ENCODE measurements at places on chromosomes 13 and 19.

- DNase-seq: no peak
These were observed 191.0 kb upstream of the SOX1 start for GRCh38 chr13:111875915-111876314.

DNA sequence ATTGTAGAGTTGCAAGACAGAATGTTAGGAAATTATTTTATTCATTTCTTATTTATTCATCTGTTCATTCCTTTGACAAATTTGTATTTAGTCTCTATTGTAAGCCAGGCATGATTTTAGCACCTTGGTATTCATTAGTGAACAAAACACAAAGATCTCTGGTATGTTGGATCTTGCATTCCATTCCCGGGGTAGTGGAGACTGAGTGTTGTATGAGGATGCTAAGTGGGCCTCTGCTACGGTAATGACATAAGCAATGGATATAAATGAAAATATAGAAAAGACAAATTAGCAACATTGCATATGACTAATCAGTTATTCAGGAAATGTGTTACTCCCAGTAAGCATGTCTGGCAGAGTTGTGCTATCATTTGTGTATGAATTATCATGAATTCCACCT is 449.3 kb downstream of the PCDH17 start:
- DNase-seq: no peak

DNA sequence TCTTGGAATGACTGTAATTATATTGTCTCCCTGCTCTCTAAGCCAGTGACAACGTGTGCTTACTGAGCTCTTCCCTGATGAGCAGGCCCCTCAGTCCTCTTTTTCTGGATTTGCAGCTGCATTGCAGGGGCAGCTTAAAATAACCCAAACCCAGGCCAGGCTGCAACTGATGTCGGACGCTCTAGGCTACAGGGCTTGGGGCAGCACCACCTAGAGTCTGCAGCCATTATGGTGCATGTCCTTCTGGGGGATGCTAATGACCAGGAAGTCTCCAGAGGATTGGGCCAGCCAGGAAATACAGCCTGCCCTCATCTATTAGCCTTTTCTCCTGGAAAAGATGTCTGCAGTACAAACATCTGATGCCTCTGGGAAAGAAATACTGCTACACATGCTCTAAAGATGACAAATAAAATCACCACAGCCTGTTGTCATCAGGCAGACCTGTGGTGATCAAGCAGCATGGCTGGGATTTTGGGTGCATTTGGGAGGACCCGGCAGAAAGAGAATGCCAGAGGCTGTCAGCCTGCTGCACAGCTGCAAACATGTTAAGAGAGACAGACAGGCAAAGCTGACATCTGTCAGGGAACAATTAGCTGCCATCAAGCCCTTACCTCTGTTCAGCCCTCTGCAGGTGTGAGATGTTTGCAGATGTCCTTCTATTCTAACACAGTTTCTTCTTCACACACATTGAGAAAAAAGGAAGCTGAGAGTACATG is 51.8 kb downstream of the CCDC70 start:
- no peak for DNase-seq

DNA sequence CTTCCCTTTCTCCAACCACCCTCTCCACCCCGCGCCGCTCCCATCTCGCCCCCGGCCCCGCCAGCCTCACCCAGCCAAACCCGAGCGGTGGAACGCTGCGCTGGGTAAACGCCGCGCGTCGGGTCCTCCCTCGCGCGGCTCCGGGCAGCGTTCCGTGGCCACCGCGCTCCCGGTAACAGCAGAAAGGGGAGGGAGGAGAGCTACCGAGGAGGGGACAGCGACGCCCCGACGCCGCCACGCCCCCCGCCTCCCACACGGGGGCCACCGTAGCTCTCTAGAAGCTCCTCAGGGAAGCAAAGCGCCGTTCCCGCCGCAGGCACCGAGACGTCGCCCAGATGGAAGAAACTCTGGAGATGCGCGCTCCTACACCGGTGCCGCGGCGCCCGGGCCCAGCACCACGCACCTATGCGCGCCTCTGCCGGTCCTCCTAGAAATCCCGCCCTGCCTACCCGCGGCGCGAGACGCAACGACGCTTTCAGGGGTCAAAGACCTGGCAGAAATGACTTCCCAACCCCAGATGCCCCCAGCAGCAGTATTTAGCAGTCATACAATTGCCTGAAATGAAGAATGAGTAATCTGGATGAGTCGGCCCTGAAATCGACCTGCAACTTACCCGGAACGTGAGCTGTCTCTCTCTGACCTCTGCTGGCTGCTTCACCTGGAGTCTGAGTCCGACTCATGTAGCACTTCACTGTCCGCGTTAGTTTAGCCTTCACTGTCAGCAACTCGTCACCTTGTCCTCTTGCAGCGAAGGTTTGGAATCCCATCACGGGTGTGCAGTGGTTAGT is at the start of gene RUBCNL:
Gene RUBCNL (minus strand): TSS at position 189 of the 788 bp plus-strand sequence. CDS start 14,777 bp downstream, outside the sequence.
- no peak for DNase-seq

GRCh38 chr19:17790059-17790780 is 4.7 kb upstream of the B3GNT3 start:
- no peak for DNase-seq

DNA sequence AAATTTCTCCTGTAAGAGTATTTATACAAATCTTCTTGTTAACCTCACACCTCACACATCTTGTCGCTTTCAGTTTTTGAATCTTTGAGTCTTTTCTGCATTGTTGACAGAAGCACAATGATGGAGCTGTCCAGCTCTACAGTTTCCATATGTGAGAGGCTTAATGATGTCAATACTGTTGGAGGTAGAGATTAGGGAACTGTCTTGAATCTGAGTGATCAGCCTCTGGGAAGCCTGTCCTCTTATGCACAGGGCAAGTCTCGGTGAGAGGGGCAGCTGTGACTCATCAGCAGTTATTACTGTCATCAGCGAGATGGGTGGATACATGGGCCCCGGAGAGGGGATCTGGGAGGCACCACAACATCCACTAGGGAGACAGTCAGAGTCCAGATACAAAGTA is 4.6 kb upstream of the ITGBL1 start:
- DNase-seq: no peak

- no peak for DNase-seq
These were observed 54.1 kb downstream of the GPC6 start for GRCh38 chr13:93280688-93281087.

DNA sequence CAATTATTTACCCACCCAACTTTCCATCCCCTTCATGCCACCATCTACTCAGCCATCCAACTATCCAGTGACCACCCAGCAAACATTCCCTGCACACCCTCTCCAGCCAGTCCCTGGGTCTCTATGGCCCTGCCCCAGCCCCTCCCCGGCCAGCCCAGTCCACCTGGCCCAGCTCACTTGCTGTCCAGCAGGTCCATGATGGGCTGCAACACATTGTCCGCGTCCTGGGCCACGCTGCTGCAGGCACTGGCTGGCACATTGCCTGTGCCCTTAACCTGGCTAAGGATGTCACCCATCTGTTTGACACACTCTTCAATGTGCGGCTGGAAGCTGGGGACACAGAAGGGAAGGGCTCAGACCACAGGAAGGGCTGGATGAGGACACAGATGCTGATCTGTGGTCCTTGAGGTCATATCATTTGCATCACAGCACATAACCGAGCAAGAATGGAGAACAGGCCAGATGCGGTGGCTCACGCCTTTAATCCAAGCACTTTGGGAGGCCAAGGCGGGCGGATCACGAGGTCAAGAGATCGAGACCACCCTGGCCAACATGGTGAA is 61.6 kb downstream of the UNC13A start:
- DNase-seq: no peak

DNA sequence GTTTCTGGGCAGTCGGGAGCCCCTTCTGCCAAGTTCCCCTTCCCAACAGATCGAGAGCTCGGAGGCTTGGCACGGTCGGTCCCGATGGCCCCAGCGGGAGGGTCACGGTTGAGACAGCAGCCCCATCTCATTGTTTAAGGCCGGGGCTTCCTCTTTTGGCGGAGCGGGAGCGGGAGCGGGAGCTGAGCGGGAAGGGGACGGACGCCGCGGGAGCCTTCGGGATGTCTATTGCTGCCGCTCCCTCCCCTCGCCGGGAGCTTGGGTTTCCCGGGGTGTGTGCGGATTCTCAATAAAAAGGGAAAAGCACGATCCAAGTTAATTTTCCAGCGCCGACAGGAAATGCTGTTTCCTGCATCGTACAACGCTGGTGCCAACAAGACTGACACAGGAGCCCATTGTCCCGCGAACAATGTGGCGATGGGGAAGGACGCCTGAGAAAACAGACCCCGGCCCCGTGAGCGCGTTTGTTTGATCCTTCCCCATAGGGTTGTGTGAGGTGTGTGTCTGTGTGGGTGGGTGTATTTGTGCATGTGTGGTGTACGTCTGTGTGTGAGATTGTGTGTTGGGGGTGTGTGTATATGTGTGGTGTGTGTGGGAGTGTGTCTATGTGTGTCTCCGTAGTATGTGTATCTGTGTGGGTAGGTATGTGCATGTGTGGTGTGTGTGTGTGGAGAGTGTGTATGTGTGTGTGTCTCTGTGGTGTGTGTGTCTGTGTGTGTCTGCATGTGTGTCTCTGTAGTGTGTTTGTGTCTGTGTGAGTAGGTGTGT is 36.3 kb upstream of the FLT1 start:
- DNase-seq: no peak

DNA sequence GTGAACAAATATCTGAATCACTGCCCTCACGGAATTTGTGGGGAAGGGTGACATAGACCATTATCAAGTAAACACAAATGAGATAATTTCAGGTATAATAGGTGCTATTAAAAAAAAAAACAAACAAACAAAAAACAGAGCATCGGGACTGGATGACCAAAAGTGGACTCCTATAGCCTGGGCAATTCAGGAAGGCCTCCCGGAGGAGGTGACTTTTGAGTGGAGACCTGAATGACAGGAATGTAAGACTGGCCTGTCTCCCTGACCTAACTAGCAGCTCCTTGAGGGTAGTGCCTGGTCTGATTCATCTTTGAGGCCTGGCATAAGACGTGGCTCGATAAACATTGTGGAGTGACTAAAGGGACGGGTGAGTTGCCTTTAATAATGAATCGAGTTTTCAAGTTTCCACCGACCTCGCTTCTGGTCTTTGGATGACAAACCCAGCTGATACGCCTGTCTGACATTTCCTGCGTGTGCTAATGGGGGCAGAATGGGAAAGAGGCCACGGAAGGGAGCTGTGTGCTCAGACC is 6.8 kb downstream of the KLK10 start:
- DNase-seq: no peak

GRCh38 chr13:36966404-36966803 is 32.7 kb downstream of the ALG5 start:
- DNase-seq: no peak

DNA sequence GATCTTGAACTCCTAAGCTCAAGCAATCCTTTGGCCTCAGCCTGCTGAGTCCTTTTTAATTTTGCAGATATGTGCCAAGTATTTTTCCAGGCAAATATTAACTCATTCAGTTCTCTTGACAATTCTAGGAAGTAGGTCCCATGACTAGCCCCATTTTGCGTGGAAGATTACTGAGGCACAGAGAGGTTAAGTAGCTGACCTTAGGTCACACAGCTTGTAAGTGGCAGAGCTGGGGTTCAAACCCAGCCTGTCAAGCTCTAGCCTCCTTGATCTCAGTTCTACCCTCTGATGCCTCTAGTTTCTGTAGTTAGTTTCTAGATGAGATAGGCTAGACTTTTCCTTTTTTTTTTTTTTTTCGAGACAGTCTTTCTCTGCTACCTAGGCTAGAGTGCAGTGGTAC is 18.1 kb downstream of the CYP4F22 start:
- DNase-seq: no peak

DNA sequence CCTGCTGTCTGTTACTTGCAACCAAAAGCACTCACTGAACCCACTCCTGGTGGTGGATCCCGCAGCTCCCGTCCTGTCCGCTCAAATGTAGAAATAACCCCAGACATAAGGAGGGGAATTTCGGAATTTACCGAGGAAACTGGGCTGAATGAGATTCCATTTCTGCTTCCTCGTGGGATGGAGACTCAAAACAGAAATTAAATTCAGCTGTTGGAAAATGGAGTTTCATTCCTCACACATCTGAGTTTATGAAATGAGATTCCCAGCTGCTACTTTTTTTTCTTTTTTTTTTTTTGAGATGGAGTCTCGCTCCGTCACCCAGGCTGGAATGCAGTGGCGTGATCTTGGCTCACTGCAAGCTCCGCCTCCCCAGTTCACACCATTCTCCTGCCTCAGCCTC is 44.3 kb downstream of the COLGALT1 start:
- no peak for DNase-seq

GRCh38 chr13:69092615-69093322 is 1014.9 kb upstream of the ATXN8OS start:
- DNase-seq: no peak

GRCh38 chr13:65679240-65679639 is 1550.9 kb downstream of the PCDH9 start:
- DNase-seq: no peak

DNA sequence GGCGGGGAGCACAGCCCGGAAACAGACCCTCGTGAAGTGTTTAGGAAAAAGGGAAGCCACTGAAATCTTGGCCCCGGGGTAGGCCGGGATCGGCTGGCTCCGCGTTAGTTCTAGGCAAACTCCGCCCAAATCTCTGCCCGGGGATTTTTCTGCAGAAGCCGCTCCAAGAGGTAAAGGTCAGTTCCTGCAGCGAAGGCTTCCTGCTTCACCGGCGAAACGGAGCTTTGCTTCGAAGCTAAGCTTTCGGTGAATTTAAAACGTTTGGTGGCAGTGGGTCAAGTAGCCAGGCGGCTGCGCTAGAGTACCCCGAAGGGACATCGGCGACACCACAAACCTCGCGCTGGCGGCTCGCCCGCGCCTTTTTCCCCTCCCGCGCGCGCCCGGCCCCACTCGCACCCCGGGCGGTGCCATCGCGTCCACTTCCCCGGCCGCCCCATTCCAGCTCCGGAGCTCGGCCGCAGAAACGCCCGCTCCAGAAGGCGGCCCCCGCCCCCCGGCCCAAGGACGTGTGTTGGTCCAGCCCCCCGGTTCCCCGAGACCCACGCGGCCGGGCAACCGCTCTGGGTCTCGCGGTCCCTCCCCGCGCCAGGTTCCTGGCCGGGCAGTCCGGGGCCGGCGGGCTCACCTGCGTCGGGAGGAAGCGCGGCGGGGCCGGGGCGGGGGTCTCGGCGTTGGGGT is 441 bp downstream of the GJB2 start:
- DNase-seq: no peak

DNA sequence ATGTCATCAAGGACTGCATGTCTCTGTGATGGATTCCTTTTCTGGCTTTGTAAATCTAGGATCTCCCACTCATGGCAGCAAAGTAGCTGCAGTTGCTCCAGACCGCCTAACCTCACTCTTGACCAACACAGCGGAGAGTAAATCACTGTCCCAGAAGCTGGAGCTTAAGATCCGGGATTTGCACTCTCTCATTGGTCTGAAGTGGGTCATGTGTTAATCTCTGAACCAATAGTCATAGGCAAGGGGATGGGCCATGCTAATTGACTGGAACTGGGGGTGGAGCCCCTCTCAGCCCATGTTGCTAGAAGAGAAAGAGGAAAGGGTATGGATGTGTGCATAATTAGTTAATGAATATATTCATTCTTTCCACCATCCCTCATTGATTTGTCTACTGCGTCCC is 34.0 kb downstream of the VAV1 start:
- DNase-seq: no peak

DNA sequence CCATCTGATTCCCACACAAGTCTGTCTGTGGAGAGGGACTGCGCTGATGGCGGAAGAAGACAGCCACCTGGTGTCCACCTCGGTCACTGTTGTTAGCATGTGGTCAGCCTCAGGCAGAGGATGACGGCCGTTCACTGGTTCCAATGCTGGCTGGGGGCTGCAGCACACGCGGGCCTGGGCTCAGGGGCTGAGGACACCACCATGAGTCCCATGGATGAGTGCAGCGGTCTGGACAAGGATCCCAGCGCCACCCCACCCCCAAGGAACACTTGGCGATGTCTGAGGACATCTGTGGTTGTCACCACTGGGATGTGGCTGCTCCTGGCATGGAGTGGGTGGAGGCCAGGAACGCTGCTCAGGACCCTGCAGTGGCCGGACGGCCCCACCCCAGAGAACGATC is 10.9 kb downstream of the DPP9 start:
- no peak for DNase-seq
